ENCODE measurements at places on chromosomes 2 and 18. TPM values are rescaled to one million over a fixed set of nuclear protein-coding genes. Genes with fewer than 3 reads are reported as not detected.
A peak's percentile ranks its signal among the peaks of the same experiment; 100 is the strongest.

The COLEC12 gene
- total RNA-seq, result 0.02 TPM

GRCh38 chr2:85132397-85132796 lies 795 bp upstream of the TCF7L1 start:
- no peaks in the 10 kb centered on the region for H3K36me3 ChIP-seq
- no peak overlapping the region for H3K27ac ChIP-seq
- DNase-seq, result no peak

The DES gene
- total RNA-seq, result not detected

DNA sequence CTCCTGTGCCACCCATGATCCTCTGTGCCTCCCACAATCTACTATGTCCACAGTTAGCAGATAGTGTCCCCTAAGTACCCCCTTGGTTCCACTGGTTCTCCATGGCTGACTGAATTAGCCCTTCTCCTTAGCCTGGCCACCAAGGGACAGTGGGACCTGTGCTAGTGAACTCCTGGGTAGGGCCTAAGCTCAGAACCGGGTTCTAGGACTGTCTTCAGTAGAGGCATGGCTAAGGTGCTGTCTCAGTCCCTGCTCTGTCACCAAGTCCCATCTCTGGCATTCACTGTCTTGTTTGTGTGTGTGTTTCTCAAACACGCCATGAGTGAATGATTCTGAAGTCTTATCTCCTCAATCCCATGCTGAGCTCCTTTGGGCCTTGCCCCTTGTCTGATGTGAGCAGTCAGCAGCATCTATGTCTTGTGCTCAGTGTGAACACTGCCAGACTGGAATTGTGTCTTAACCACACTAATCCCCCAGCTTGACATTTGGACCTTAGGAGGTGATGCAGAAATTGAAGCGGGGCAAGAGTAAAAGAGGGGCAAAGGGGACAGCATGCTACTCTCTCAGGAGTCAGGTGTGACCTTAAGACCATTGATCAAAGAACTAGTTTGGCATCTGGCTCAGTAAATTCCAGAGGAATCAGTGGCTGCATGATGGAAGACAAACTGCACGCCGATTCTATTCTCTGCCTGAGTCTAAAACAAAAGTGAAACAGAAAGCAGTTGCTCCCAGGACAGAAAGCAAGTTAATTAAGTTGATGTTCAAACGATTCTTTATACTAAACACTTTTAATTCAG lies 190.5 kb downstream of the ALPK2 start:
- no peak overlapping the region for H3K4me3 ChIP-seq
- no peaks in the 10 kb centered on the region for H3K36me3 ChIP-seq
- H3K27ac ChIP-seq, result no peak overlapping the region

The NOSTRIN gene
- not detected for total RNA-seq

The MAP2 gene
- total RNA-seq, result not detected

The PROKR1 gene
- total RNA-seq, result not detected

The MAP3K19 gene
- total RNA-seq, result not detected

The POTEE gene
- 0.48 TPM for total RNA-seq

The SH2D6 gene
- 0.29 TPM for total RNA-seq

DNA sequence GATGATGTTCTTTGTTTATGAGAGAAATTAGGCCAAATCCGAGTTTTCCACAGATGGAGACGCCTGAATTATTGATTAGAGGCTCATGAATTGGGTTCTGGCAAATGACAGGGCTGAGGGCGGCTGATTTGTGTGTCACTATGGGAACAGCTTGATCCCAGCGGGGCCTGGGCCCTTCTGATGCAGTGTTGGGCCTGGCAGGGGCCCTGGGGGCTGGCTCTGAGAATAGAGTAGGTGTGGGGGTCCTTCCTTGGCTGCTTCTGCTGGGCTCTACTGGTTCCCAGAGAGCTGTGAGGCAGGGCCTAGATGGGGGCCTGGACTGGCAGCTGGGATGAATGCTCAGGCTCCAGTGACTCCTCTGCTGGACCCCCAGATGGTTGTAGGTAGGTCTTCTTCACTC lies 164.8 kb downstream of the CELF4 start:
- no peaks in the 10 kb centered on the region for H3K4me1 ChIP-seq
- H3K27me3 ChIP-seq, result peaks cover 24% of the 10 kb centered on the region
- no peak overlapping the region for H3K27ac ChIP-seq

The AQP12B gene
- total RNA-seq, result not detected

The STARD6 gene
- total RNA-seq, result not detected

- H3K36me3 ChIP-seq, result no peaks in the 10 kb centered on the region
- H3K4me1 ChIP-seq, result no peaks in the 10 kb centered on the region
- H3K27me3 ChIP-seq, result peaks cover 5% of the 10 kb centered on the region
- no peak overlapping the region for H3K4me3 ChIP-seq
Measured at GRCh38 chr2:15992457-15993231, 52.3 kb downstream of the MYCN start.

DNA sequence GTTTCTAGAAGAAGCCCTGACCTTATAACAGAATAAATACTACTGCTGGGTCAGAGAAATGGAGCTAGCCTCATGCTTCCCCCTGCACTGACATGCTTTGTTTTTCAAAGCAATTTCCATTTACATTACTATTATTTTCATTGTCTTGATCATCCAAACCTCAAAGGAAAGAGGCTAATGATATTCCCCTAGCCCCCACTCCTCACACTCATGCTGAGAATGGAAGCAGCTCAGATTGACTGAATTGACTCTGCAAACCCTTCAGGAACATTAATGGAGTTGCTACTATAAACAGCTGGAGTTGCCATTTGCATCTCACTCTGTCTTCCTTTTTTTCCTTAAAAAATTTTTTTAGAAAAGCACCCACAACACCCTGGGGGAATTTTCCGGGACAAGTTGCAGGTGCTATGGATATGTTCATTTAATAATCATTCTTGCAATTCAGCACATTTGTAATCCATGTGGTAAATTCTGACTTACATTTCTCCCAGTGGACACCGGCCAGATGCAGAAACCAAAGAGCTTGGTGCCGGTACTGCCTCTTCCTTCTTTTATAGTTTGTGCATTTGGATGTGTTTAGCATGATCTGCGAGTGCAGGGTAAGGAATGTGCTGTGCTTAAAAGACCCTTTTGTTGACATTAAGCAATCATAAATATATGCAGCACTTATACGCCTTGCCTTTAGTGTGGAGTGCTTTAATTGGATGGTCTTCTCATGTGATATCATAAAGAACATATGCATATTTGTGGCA lies 103.3 kb upstream of the OSR1 start:
- H3K36me3 ChIP-seq, result no peaks in the 10 kb centered on the region
- no peak overlapping the region for H3K27ac ChIP-seq
- no peak for DNase-seq
- no peaks in the 10 kb centered on the region for H3K27me3 ChIP-seq

- H3K4me1 ChIP-seq, result no peaks in the 10 kb centered on the region
- H3K4me3 ChIP-seq, result no peak overlapping the region
- H3K27me3 ChIP-seq, result no peaks in the 10 kb centered on the region
- peaks cover 25% of the 10 kb centered on the region for H3K36me3 ChIP-seq
Measured at GRCh38 chr2:189824694-189825396, 40.6 kb downstream of the PMS1 start.

- H3K27me3 ChIP-seq, result no peaks in the 10 kb centered on the region
- peaks cover 33% of the 10 kb centered on the region for H3K4me1 ChIP-seq
- H3K36me3 ChIP-seq, result no peaks in the 10 kb centered on the region
- DNase-seq, result no peak
- no peak overlapping the region for H3K4me3 ChIP-seq
Measured at GRCh38 chr2:45962177-45962921, 310.9 kb downstream of the PRKCE start.

The GCA gene
- 69.6 TPM for total RNA-seq

GRCh38 chr2:103823847-103824246 lies 1030.1 kb upstream of the POU3F3 start:
- H3K4me3 ChIP-seq, result no peak overlapping the region
- H3K36me3 ChIP-seq, result no peaks in the 10 kb centered on the region
- H3K27me3 ChIP-seq, result no peaks in the 10 kb centered on the region
- no peak overlapping the region for H3K27ac ChIP-seq
- no peaks in the 10 kb centered on the region for H3K4me1 ChIP-seq

GRCh38 chr2:239947729-239948045 lies 77.5 kb downstream of the NDUFA10 start:
- no peaks in the 10 kb centered on the region for H3K36me3 ChIP-seq
- H3K4me1 ChIP-seq, result 0 out of 2 replicates have a peak, but pooled peaks cover 7% of the 10 kb centered on the region
- H3K27me3 ChIP-seq, result no peaks in the 10 kb centered on the region
- no peak overlapping the region for H3K27ac ChIP-seq

DNA sequence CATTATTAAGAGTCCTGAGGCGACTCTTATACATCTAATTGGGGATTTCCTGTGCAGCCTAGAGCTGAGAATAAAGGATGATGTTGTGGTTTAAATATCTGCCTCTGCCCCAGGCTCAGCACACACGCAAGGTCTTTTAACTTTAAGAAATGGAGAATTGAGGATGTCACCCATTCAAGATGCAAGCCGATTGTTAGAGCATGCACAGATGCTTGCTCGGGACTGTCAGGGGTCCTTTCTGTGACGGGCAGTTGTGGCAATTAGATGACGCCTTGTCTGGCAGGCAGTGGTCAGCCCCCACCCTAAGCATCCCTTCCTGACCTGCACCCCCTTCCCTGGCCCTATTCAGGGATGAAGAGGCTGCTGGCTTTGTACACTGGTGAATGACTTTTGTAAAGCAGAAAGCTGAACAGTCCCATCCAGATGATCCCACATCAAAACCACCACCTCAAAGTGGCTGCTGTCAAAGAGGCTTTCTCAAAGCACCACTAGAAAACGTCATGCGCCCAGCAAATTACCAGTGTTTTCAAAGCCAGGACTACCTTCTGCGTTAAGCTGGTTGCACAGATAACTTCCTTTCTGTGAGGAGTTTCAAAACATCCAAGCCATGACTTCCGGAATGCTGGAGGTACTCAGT lies 23.7 kb downstream of the FAM178B start:
- no peak for DNase-seq
- no peak overlapping the region for H3K27ac ChIP-seq
- no peak overlapping the region for H3K4me3 ChIP-seq

The CERS6 gene
- total RNA-seq, result 20.3 TPM

GRCh38 chr2:240913810-240914644 lies 7.9 kb downstream of the CROCC2 start:
- H3K36me3 ChIP-seq, result no peaks in the 10 kb centered on the region
- H3K4me3 ChIP-seq, result peak overlapping the region; percentile 25
- peak; percentile 43 for DNase-seq

DNA sequence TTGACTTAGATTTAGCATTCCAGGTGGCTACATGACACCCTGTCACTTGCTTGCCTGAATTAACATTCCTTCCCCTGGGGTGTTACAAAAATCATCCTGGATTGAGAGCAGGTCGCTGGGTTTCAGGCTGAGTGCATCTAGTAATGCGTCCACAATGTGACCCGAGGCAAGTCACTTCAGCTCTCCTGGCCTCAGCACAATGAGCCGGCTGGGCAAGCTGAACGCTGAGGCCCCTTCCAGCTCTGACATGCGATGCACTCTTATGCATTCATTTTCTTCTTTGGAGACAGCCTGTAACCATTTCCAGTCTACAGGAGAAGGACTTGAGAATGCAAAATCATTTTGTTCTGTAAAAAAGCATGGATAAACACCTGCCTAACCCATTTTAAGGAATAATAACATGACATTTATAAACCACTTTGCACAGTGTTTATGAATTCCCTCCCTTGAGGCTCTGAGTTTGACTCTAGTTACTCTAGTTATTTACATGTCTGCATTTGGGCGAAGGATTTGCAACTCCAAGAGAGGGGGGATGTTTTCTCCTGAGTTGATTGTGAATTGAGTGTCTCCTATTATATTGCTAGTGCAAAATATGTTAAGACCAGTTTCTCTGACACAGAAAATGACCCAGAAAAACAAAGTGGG lies 63.0 kb upstream of the CPO start:
- no peaks in the 10 kb centered on the region for H3K36me3 ChIP-seq
- H3K27ac ChIP-seq, result no peak overlapping the region
- no peak overlapping the region for H3K4me3 ChIP-seq
- no peak for DNase-seq
- no peaks in the 10 kb centered on the region for H3K4me1 ChIP-seq

The CD8B2 gene
- not detected for total RNA-seq

- H3K27me3 ChIP-seq, result no peaks in the 10 kb centered on the region
- no peak overlapping the region for H3K4me3 ChIP-seq
- no peak for DNase-seq
Measured at GRCh38 chr18:6633310-6633709, 96.2 kb upstream of the ARHGAP28 start.

The PMAIP1 gene
- 2.1 TPM for total RNA-seq

DNA sequence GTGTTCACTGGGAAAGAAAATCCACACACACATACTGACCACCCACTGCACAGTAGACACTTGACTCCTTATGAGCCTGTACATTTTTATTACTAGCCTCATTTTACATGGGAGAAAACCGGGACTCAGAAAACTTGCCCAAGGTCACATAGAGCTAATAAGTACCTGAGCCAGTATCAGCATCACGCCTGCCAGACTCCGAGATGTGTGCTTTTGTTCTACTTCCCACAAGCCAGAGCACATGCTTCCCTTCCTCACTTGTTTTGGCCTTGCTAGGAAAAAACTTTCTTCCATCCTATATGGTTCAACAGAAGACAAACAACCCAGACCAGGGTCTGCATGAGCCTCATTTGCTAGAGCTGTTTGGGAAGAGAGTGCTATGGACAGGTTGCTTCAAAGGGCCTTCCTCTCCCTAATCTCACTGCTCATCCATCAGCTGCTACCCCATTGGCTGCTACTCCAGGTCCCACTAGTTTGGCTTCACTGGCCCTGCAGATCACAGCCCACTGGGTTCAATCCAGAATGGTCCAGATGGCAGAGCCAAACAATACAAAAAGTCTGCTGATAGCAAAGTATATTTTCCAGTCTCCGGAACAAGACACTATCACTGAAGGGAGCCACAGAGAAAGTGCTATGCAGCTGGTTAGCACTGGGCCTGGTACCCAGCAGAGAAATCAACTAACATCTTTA lies 63.9 kb downstream of the STK39 start:
- no peak for DNase-seq
- H3K27me3 ChIP-seq, result no peaks in the 10 kb centered on the region
- H3K36me3 ChIP-seq, result peaks cover under 1% of the 10 kb centered on the region
- no peak overlapping the region for H3K4me3 ChIP-seq
- peak overlapping the region; percentile 28 for H3K27ac ChIP-seq

DNA sequence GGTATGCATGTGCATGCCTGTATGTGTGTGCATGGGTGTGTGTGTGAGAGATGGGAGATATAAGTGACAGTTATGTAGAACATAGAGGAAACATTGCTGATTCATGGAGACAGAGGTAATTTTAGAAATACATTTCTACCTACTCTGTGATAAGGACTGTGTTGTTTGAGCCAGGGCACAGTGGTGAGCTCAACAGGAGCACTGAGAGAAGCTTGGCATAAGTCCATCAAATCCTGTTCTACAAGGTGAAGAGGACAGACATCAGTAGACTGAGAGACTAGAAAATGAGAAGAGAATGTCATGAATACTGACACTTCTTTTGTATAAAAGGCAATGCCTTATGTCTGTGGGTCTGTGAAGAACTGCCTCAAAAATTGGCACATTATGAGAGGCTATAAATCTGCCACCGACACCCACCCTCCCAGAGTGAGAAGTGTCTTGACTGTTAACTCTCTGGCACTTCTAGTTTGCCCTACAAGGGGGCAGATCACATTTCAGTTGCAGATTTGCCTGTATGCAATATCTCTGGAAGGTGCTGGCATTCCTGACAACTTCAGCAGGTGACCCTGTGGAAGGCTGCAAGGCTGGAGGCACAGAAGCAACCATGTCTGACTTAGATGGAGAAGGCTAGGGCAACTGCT lies 962.3 kb upstream of the NRXN1 start:
- H3K36me3 ChIP-seq, result no peaks in the 10 kb centered on the region
- no peak overlapping the region for H3K4me3 ChIP-seq

The LINC00305 gene
- total RNA-seq, result not detected

GRCh38 chr2:20478961-20479360 lies 32.1 kb downstream of the RHOB start:
- H3K27ac ChIP-seq, result no peak overlapping the region
- H3K27me3 ChIP-seq, result peaks cover 8% of the 10 kb centered on the region
- peaks cover 24% of the 10 kb centered on the region for H3K4me1 ChIP-seq
- no peak overlapping the region for H3K4me3 ChIP-seq
- no peaks in the 10 kb centered on the region for H3K36me3 ChIP-seq

Measured in HepG2 (cell line).